Activated CD4-positive, alpha-beta T cell treated with anti-CD3 and anti-CD28 coated beads, Interleukin-2, amount 50 U/mL, for 48 hours (primary cell): ENCODE measurements at places on chromosomes 11 and 22.

DNA sequence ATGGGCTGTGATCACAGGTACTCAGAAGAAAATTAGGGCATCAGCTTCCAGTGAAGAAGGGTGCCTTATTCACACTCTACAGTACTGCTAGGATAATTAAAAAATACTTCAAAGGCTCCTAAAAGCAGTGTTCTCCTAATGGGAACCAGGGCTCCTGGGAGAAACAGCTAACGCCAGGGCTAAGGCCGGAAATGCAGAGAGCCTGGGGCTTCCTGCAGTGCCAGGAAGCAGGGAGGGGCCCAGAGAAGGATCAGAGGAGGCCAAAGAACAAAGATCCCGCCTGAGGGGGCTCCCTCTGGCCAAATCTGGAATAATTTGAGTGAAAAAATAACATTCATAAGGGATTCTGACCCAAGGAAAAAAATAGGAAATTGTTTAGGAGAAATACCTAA, 27.5 kb downstream of the TOLLIP start:
- DNase-seq: no peak

- DNase-seq: no peak
Measured at GRCh38 chr22:31039393-31039792, 41.7 kb upstream of the SMTN start.

- no peak for DNase-seq
Measured at GRCh38 chr22:46913351-46913750, 150.9 kb downstream of the TBC1D22A start.

DNA sequence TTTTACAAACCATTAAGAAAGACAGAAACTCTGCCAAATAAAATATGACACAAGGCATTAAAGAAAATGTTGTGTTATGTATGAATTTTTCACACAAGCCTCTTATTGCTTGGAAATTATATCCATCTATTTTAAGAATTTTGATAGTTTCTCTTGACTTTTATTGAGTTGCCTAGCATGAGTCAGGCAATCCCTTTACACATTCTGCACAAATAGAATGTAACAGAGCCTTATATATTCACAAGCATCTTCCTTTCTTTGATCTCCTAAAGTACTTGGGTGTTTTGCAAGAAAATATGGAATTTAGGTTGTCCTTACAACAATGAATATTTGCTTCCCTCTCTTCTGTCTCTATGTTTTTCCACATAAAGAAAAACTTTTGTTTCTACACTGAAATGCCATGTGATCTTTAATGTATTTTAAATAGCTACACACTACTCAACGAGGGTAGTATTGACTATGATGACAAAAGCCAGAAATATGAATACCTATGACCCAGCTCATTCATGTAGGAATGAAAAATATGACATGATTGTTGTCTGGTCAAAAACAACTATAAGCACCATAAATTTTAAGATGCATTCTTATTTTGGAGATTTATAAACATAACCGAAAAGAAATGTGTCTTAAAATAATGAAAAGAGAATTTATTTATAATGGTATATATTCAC, 398.8 kb downstream of the GUCY1A2 start:
- DNase-seq: no peak

- DNase-seq: no peak
Measured at GRCh38 chr22:20532256-20532993, 25.0 kb downstream of the MED15 start.

DNA sequence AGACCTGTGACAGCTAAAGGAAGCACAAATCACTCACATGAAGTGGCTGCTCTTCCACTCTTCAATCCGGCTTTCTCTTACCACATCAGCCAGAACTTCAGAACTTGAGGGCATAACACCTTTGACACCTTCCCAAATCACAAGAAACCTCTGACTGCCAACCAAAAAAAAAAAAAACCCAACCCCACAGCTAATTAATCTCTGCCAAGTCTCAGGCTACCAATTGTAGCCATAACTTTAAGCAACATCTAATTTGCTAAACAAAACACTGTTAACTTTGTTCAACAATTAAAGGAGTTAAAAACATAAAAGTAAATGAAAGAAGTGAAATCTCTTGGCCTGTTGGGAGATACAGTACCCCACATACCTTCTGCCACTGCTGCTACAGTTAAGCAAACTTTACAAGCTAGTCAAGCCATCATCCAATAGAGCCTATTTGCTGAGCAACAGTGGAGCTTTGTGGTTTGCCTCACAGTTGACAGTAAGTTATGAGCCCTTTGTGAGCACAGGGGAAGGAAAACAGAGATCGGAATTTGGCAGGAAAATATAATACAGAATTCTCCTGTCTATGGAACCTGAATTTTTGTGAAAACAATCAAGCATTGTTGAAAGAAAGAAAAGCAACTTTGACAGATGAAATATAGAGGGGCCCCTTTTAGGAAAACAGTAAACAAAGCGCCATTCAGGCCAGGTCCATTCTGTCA, at the start of gene SOX6:
SOX6 (minus strand) TSS at position 490 of the 704 bp plus-strand sequence. CDS start 15,298 bp downstream, outside the sequence.
- no peak for DNase-seq

DNA sequence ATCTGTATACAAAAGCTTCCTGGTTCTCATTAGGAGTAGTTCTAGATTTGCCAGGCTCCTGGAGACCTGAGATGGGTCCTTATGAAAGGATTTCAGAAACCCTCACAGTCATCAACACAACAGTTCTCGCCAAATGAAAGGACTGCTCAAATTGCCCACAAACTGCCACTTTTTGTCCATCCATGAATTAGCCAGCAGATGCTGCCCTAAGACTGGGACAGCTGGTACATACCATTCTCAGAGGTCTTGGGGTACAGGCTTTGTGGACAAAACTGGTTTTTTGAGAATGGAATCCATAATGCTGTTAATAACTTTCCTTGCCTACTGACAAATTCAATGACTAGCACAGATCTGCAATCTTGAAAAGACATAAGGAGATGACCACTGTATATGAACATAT, 23.4 kb upstream of the BDNF start:
- DNase-seq: no peak

DNA sequence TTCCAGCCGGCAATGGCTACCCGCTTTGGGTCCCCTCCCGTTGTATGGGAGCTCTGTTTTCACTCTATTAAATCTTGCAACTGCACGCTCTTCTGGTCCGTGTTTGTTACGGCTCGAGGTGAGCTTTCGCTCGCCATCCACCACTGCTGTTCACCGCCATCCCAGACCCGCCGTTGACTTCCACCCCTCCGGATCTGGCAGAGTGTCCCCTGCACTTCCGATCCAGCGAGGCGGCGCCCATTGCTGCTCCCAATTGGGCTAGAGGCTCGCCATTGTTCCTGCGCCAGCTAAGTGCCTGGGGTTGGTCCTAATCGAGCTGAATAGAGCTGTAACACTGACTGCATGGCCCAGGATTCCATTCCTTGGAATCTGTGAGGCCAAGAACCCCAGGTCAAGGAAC, 359.9 kb downstream of the CTTN start:
- no peak for DNase-seq

DNA sequence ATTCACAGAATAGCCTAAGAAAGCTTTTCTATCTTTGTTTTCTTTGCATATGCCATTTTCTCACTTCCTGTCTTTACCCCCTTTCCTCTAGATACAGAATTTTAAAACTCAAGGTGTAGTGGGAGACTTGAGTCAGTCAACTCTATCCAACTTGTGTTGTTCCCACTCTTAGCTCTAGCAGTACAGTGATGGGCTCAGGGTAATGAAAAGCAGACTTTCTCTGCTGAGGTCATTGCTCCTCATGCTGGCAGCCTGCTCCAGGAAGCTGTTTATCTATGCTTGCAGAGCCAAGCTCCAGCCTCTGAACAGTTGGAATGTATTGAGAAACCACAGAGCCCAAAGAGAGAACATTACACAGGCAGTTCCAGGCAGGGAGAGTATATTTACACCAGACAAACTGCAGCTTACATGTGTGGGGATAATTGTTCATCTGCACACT, 68.1 kb downstream of the CSTPP1 start:
- DNase-seq: no peak

DNA sequence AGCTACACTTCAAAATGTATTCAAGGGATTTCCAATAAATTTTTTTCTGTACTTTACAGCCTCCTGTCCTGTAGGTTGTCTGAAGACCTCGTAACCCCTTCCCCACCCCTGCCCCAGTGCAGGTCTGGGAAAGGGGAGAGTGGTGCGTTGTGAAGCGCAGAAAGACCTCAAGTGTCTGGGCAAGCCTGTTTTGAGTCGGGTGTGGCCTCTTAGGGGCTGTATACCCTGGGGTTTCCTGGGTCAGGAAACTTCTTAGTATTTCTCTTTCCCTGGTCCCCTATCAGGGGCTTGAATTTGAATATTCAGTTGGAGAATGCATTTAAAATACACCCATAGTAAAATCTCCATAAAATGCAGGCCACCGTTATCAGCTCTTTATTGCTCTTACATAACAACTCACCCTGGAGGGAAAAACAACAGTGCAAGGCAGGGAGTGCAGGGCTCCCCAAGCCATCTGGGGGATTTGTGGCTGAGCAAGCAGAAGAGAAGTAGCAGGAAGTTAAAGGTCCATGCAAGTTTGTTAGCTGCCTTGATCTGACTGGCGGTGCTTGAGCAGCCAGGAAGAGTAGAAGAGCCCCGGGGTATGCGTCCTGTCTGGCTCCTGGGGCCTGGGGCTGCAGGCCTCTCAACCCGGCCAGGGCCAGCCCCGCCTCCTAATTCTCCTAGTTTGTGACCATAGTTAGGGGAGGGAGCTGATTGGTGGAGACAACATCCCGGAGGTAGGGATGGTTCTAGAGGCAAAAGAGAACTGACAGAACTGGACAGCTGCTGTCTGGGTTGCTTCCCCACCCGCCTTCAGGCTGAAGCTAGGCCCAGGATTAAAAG, 25.7 kb downstream of the ARHGAP1 start:
- DNase-seq: no peak

DNA sequence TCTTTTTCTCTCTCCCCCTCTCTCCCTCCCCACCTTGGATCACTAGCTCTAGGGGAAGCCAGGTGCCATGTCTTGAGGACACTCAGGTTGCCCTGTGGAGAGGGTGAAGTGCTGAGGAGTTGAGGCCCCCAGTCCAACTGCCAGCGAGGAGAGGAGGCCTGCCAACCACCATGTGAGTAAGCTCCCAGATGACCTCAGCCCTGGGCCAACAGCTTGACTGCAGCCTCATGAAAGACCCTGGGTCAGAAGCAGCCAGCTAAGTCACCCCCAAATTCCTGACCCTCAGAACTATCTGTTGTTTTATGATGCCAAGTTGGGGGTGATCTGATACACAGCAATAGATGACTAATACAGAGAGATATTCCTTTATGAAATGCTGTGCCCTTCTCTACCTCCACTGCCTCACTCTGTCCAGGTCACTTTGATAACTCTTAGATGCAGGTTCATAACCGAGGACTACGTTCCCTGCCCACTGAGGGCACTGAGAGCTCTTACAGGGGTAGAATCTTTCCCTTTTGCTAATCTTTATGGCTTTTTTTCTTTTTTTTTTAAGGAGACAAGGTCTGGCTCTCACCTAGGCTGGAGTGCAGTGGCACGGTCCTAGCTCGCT, 8.0 kb downstream of the ARFGAP3 start:
- no peak for DNase-seq

GRCh38 chr11:35040221-35040942, 98.6 kb upstream of the CD44 start:
- DNase-seq: peak; percentile 49

GRCh38 chr11:942823-943222, 17.2 kb downstream of the AP2A2 start:
- DNase-seq: no peak

- no peak for DNase-seq
Measured at GRCh38 chr22:37259540-37260029, 15.5 kb upstream of the RAC2 start.
